SK-MEL-5 (cell line): ENCODE measurements at places on chromosomes 11 and 22.

DNA sequence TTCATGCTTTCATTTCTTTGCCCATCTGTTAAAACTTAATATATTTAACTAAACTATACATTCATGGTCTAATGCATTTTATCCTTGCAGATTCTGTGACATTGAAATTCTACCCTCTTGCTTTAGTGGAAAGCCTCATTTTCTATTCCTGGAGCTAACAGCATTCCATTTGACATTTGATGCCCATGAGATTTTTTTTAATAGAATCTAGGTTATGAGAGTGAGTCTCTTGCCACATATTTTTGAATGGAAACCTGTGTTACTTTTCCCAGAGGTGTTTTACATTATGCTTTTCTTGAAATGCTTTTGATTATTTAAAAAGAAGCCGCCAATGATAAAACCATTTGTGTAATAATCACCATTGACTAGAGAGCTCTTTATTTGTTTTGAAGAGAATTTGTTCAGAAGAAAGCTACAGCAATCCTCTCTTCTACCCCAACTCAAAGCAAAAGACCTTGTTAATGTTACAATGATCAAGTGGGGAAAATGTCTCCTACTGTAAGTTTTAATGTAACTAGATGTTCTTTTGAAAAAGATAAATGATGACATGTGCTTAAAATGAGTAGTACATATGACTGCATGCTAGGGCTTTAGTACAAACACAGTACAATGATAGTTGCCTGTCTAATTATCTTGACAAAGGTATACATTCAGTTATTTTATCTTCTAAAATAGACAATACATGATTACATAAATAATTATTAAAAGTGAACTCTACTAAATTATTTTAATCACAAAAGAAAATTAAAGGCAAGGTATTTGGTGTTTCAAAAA lies 67.3 kb downstream of the GAS2 start:
- no peak for DNase-seq

- peak; percentile 44 for DNase-seq
Observed at GRCh38 chr11:2928605-2929530, at the start of gene PHLDA2. PHLDA2 (minus strand) TSS chr11:2929420; CDS start chr11:2929364, 56 bp downstream.

- DNase-seq, result no peak
Observed at GRCh38 chr11:70834984-70835560, 417.3 kb downstream of the SHANK2 start.

DNA sequence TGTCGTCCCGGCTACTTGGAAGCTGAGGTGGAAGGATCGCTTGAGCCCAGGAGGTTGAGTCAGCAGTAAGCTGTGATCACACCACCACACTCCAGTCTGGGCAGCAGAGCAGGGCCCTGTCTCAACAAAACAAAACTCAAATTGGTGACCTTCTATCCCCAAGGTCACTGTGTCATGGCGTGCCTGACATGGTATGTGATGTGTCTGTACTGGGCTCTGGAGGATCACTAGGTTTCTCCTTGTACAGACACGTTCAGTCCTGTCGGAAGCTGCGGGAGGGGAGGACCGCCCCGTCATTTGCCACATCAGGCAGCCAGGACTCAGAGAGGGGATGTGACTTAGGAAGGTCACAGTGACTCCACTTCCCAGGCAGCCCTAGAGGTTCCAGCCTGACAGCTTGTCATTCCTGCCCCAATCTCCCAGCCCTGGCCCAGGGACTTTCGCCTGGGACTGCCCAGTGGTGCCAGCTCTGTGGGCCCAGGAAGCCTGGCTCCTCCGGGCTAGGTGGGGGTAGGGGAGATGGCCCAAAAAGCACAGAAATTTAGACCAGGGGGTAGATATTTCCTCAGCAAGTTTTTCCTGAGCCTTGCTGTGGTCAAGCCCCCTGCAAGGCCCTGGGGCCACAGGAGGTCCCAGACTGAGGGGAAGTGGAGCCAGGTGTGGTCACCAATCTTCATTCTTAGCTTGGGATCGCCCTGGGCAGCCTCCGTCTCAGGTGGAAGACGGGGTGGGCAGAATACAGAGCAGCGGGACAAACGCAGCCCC lies 53.2 kb downstream of the TRIOBP start:
- no peak for DNase-seq

DNA sequence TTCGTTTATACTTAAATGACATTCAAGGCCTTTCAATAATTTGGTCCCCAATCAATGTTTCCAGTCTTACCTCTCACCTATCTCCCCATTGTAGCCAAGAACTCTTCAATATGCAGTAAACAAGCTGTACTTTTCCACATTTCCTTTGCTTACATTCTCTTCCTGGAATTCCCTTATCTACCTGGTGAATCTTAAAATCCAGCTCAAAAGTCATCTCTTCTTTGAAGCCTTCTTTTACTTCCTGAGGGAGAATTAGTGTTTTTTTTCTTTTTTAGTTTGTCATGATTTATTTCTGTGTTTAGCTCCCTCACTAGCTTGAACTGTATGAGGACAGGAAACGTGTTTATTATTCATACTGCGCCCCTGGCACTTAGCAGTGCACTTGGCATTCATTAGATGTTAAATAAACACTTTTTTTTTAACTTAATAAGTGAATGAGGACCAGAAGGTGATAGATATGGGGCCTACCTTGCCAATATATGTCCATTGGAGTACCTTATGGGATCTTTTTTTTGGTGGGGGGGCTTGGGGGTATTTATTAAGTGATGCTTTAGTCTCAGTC lies 4.9 kb upstream of the PTS start:
- no peak for DNase-seq

DNA sequence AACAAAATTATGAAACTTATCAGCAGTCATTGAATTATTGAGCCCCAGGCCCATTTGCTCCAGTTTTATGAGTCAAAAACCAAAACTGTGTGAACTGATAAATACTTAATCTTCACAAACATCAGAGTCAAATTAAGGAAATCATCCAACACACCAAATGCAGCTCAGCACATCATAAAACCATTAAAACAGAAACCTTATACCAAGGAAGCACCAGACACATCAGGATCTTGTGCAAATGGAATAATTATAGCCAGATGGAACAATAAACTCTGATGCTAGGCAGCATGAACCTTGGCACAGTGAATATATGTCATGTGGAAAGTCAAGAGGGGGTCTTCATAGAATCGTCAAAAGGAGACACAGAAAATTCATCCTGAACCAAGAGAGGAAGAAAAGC lies 410.7 kb upstream of the API5 start:
- no peak for DNase-seq

- no peak for DNase-seq
Observed at GRCh38 chr11:10051868-10052586, 242.0 kb downstream of the SBF2 start.
